Natural killer cell treated with Interleukin-12 subunit alpha and Interleukin-12 subunit beta and Interleukin-15 and Interleukin-18, amount 100 ng/mL, for 72 hours (primary cell): ENCODE measurements at places on chromosomes 7 and 10. TPM values are rescaled to one million over a fixed set of nuclear protein-coding genes. Genes with fewer than 3 reads are reported as not detected.

Gene PDZD8
- total RNA-seq, result 26.0 TPM

Gene ANKMY2
- 11.3 TPM for total RNA-seq

Gene TRPV5
- total RNA-seq, result not detected

Gene PNLIP
- total RNA-seq, result not detected

Gene FXYD4
- total RNA-seq, result not detected

Gene OR2A25
- not detected for total RNA-seq

Gene MMP21
- not detected for total RNA-seq

Gene SPDYE1
- total RNA-seq, result not detected

Gene CLCN1
- not detected for total RNA-seq

Gene VSTM4
- 0.38 TPM for total RNA-seq

Gene RPEL1
- total RNA-seq, result not detected

Gene PVRIG
- total RNA-seq, result 32.2 TPM

Gene GRID2IP
- not detected for total RNA-seq

Gene CCDC7
- total RNA-seq, result 14.9 TPM

Gene FIGNL1
- total RNA-seq, result 41.1 TPM

Gene NUDT13
- total RNA-seq, result 1.3 TPM

Gene VIPR2
- 0.45 TPM for total RNA-seq

Gene RADIL
- total RNA-seq, result 0.19 TPM
